ENCODE measurements at places on chromosomes 7 and 10.

GRCh38 chr7:122885583-122886356, 490 bp downstream of the CADPS2 start:
- peak; percentile 38 for DNase-seq

- DNase-seq = no peak
Observed at GRCh38 chr10:30782537-30783461, 153.2 kb upstream of the LYZL2 start.

DNA sequence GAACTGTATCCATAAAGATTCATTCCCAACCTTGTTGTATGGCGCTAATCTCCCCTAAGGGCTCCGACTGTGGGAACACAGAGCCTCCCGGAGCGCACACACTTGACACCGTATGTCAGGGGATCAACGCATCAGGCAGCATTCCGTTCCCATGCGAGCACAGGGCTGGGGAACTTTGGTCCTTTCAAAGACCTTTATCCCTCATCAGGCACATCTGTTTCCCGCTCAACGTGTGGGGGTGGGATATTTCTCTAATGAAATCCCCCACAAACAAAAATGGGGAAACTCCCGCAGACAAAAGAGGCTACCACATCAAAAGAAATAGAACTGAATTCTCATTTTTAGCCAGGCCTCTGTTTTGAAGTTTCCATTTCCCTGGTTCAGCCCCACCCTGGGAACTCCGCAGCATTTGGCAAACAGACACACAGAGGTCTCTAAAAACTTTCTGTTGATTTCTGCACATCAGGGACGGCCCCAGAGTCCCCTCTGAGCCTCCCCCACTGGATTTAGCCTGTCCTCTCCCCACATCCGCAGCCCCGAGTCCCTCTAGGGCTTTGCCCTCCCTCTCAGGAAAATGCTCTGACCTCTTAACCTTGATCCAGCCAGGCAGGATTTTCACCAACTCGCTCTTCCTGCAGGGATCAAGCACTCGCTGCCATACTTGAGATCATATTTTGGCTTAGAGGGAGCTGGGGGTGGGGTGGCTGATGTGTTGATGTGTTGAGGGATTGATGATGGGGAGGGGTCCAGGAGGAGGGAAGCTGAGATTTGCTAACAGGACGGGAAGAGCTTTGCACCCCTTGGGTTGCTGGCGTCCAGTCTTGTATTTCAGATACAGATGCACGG, 6.6 kb downstream of the CPA5 start:
- no peak for DNase-seq

- DNase-seq = no peak
Observed at GRCh38 chr10:113045147-113046055, 95.4 kb downstream of the TCF7L2 start.

- DNase-seq = no peak
Observed at GRCh38 chr10:103584216-103585010, 90.9 kb downstream of the NEURL1 start.

GRCh38 chr7:41096917-41097316, 606.0 kb downstream of the INHBA start:
- DNase-seq = no peak

DNA sequence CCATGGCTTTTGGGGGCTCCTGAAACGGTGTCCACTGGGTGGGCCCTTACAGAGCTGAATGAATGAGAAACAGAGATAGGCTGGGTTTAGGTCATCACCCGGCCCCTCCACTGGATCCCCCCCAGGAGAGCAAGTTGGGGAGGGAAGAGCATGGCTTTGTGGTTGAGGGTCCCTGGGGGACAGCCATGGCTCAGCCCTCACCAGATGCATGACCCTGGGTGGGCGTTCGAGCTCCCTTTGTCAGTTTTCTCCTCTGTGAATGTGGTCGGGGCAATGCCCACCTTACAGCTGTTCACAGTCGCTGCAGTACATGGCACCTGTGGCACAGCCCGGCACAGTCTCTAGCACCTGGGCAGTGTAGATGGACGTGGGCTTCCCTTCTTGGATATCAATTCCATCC, 40.6 kb upstream of the CXCL12 start:
- no peak for DNase-seq

DNA sequence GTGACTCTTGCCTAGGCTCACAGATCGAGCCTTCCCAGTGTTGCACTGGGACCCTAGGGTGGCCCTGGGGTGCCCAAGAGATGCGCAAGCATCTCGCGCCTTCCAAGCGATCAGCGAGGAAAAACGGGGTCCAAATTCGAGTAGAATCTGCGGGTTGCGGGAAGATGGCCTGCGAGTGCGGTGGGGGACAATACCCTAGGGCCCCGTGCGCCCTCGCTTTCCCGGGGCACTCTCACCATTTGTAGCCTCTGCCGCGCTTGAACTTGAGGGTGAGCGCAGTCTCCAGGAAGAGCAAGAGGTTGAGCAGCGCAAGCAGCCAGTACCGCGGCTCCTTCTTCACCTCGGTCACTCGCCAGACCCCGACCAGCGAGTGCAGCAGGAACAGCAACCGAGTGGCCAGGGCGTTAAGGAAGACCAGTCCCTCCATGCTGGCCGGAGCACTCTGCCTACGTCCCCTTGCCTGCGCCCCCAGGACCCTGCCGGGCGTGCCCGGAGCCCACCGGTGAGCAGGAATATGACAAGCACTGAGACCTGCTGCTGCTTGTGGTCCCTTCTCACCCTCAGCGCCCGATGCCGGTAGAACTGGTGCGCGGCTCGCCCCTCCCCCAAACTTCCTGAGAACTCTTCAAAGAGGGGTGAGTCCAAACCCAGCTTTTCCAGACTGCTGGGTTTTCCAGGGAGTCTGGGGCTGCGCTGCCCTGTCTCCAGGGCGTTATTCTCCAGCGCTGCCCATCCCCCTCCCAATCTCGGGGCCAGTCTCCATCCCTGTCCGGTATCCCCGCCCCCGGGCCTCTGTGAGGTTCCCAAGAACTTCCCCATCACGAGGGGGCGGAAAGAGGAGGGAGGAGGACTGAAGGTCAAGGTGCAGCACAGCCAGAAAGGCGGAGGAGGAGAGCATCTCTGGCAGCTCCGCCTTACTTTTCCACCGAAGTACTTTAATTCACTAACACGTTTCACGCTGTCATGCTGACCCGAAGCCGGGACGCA, at the start of gene TMEM26:
Gene TMEM26, minus strand, starts transcription at position 727 of the 987 bp plus-strand sequence. Its CDS starts 300 bp downstream, at position 427.
- peak; percentile 19 for DNase-seq

DNA sequence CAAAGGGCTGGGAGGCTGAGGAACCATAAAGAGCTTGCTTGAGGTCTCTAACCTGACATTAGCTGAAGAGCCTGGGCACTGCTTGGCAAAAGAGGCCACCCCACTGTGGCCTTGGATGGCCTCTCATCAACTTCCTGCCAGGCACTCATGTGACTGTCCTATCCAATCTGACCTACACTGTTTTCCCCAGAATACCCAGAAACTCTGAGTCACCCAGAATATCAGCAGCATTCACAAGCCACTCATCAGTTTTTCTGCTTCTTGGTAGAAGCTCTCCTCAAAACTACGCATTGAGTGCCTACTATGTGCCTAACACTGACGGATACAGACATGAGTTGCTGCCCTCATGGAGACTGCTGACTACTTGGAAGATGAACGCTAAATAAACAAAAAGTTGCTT, 4.1 kb upstream of the NT5C2 start:
- no peak for DNase-seq

GRCh38 chr7:80593869-80594586, 44.4 kb upstream of the CD36 start:
- DNase-seq = no peak

DNA sequence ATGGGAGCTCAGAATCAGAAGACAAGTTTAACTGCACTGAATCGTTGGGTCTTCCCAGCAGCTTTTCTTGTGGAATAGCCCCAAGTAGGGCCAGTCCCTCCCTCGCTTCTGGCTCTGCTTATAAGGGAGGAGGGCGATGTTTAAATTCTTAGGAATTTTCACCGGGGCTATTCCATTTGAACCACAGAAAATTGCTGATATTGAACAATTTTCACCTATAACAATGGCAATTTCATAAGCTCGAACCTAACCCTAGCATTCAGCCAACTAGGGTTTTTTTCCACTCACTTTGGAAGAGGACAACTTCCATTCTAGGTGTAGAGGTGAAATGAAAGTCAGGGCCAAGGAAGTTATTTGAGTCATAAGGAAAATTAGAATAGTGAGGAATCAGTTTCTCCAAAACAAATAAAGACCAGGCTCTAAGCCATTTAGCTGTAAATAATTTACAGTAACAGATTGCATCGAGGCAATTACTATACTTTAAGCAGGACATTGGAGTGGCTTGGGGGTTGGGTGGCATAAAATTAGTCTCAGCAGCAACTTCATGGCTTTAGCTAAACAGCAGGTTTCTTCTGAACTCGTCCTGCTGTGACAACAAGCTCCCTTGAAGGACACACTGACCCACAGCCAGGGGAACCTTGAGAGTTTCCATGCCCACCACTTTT, 1.5 kb upstream of the ATP6V0A4 start:
- no peak for DNase-seq
